ENCODE measurements at places on chromosomes 7 and 10.

- DNase-seq: no peak
Measured at GRCh38 chr7:14855033-14855794, 47.3 kb downstream of the DGKB start.

DNA sequence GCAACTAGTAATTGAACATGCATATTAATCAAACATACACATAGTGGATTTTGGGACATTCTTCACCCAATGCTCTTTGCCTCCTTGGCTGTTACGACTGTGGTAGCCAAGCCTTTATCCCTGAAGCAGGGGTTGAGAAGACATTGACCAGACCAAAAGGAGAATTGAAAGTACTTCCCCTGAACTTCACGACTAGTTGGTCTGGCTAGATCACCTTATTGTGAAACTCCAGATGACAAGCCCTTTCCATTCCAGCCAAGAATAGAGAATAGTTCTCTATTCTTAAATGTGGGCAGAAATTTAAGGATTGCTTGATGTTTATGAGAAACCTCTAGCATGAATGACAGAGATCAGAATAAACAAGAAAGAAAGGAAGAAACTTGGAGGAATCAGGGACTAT lies 97.0 kb downstream of the LRMDA start:
- DNase-seq: no peak

DNA sequence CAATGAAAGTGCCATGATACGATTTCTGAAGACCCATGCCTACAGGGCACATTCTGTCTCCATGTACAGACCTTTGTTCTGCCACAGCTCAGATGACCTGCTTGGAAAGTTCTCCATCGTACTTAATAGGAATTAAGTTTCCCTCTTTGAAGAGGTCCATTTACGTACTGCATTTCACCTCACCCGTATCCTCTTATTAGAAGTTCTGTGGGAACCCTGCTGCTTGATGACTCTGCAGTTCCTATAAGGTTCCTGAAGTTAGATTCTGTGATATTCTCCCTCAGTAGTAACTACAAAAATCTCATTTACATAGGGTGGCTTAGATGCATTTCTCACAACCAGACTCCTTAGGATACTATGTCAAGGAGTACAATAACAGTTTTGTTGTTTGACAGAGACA lies 50.9 kb downstream of the MINDY3 start:
- DNase-seq: no peak

GRCh38 chr7:22717760-22718159 lies 9.2 kb upstream of the IL6 start:
- no peak for DNase-seq

- DNase-seq: no peak
Measured at GRCh38 chr10:75696536-75696935, 265.1 kb downstream of the LRMDA start.

DNA sequence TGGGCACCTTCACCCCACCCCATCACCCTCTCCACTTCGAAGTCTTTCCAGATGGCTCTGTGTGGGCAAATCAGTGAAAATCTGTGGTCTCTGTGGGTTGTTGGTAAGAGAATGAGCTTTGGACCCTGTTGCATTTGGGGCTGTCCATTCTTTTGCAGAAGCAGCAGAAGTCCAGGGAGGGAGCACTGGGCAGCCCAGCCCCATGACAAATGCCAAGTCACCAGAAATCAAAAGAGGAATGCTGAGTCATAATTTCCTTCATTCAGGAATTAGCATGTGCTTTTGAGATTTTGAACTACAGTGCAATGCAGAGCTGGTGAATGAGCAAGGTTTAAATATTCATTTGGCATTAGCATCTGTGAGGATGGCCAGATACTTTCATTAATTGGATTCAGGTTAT lies 556.2 kb downstream of the LRMDA start:
- no peak for DNase-seq

- DNase-seq: peak; percentile 54
Measured at GRCh38 chr7:36299823-36300341, 89.8 kb upstream of the ANLN start.

- peak; percentile 52 for DNase-seq
Measured at GRCh38 chr7:7183838-7184463, 1.6 kb downstream of the C1GALT1 start.

GRCh38 chr7:21104124-21104500 lies 317.4 kb upstream of the SP8 start:
- DNase-seq: no peak

GRCh38 chr10:131773370-131774343 lies 127.2 kb upstream of the PPP2R2D start:
- DNase-seq: no peak

DNA sequence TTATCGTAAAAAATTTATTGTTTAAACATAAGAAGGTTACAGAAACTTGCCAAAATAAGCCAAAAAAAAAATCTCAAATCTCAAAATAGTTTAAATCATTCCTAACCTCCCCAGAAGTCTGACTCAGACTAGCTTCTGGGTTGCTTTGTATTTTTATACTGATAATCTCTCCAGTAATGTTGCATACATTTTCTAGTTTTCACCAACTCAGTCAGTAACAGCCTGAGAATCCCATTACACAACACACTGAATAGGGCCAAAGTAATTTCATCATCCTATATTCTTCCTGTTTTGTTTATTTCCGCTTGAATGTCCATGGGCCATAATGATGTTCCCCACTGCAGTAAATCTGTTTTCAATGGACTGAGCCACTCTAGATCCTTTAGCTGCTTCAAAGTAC lies 478.5 kb downstream of the GPAM start:
- no peak for DNase-seq

DNA sequence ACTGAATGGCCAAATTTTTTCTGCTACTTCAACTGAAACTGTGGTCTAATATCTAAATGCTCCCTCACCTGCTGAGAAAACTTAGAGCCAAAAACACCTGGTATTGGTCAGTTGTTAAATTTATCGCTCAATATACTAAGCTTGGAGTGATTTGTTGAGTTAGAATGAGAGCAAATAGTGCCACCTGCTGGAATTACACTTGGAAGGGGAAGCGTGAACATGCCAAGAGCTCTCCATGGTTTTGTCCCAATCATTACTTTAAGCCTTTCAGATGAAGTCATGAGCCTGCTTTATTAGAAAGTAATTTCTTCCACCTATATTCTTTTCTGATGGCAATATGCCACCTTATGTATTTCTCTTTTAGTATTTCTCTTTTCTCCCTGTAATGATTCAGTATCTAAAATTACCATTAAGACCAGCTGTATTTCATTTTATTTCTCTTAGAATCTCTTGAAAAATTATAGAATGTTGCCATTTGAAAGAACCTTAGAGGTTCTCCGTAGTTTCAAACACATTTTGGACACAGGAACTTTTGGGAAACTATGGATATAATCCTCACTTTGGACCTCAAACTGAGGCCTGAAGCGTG lies 447.8 kb upstream of the C7orf33 start:
- peak; percentile 84 for DNase-seq

GRCh38 chr10:113960617-113961181 lies 83.0 kb upstream of the ADRB1 start:
- DNase-seq: peak; percentile 60

- DNase-seq: no peak
Measured at GRCh38 chr7:116535416-116535815, 10.6 kb downstream of the CAV1 start.

DNA sequence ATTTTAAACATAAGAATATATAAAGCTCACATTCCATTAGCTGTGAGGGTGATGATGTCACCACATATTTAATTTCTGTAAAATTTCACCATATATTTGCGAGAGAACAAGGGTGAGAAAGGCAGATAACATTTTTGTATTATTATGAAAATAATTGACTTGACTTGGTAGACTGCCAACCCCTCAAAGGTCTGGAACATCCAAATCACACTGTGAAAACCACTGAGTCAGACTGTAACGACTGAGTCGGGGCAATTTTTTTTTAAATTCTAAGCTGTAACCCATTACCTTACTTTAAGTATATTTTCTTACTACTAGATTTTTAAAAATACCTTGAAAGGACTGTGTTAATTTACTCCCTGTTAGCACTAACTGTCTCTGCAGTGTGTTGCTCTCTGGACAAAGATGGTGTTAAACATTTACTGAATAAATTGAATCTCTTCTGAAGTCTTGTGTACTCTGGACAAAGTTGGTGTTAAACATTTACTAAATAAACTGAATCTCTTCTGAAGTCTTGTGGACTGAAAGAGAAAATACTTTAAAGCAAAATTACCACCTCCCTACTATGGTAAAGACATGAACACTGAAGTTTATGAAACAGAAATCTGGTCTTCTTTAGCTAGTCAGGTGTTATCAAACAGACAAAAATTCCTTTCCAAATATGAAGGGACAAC lies 14.1 kb downstream of the PDZD8 start:
- DNase-seq: no peak

GRCh38 chr7:85160223-85160622 lies 26.6 kb downstream of the SEMA3D start:
- DNase-seq: no peak

- DNase-seq: no peak
Measured at GRCh38 chr10:1203216-1203615, 147.0 kb downstream of the WDR37 start.

DNA sequence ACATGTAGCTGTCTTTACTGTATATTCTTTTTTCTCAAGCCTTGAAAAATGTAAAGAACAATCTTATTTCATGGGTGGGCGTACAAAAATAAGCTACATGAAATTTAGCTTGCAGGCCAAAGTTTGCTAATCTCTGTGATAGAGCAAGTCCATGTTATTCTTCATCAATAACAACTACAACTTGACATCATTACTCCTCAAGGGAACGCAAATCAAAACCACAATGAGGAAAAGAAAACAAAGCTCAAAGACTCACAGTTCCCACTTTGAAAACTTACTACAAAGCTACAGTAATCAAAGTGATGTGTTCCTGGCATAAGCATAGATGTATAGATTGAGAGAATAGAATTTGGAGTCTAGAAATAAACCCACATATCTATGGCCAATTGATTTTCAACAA lies 62.5 kb downstream of the GNA12 start:
- no peak for DNase-seq

GRCh38 chr10:6619660-6620059 lies 39.6 kb upstream of the PRKCQ start:
- DNase-seq: no peak

- DNase-seq: no peak
Measured at GRCh38 chr7:100826514-100827329, 601 bp downstream of the EPHB4 start.

DNA sequence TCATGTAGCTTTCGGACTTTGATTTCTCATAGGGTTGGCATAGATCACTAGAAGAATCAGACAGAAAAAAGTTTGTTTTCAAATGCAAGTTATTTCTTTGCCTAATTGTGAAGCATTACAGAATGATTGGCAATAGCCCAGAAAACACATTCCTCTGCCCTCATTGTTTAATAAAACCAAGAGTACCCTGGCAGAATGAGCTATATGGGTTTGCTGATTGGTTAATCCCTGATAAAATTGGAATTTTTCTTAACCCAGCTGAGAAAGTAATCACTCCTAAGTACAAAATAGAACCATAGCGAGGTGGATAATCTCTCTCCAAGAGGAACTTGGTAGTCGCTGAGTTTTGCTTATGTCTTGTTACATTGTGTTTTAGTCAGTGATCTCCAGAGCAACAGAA lies 30.9 kb upstream of the CREB5 start:
- no peak for DNase-seq

DNA sequence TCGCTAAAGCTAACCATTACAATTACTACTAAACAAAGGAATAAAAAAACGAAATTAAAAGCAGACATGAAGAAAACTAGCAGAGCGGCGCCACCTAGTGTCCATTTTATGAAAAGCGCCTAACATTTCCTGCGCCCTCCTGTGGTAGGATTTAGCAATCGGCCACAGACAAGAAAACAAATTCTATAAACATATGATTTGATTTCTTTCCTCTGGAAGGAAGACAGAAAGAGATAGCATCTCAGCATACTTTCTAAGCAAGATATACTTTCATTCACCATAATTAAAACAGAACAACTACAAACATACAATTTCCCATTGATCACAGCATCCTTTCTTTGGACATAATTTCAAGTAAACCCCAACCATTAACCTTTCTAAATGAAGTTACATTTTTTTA lies 337.7 kb upstream of the NPVF start:
- DNase-seq: peak; percentile 78

DNA sequence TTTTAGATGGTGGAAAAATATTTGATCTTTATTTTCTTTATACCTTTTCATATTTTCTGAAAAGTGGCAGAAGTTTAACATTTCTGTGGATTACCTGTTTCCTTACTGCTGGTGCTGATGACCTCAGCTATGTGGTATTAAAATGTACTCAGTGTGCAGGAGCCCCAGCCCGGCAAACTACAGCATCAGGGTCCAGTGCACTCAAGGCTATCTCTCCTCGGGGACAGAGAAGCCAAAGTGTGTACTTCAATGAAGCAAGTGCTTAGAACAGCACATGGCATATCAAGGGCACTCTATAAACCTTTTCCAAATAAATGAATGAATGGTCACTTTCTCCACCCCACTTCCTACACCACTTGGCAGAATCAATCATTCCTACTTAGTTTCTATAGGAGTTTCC lies 111.8 kb downstream of the HIP1 start:
- no peak for DNase-seq

DNA sequence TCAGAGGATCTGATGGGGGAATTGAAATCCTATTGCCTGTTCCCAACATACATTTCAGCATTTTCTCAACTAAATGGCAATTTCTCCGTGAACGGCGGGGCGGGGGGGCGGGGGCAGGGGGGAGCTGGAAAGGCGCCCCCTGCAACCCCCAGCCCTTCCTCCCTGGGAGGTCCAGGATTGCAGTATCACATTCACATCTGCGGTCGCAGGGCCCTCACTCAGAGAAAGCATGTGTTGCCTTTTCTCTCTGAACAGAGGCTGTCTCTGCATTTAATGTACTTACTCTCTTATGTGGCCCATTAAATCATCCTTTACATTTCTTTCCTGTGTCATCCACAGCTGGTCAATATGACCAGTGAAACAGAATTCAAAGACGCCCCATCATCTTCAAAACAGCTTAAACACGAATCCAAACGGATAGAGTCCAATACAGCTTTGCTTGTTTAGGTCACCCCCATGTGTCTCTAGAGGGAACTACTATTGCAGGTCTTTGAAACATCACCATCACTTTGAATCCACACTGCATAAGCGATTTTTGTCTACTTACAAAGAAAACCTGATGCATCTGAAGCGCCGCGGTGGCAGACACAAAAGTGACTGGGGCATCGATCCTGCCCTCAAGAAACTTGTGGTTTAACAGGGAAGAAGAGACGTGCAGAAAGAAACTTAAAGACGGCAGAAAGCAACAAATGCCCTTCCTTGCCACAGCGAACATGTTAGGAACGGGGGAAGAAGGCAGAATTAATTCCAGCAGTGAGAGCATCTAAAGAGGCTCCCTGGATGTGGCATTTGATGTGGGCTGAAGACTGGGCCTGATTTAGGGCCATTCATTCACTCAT lies 17.0 kb upstream of the ECHDC3 start:
- peak; percentile 41 for DNase-seq

- DNase-seq: no peak
Measured at GRCh38 chr7:124191030-124191429, 158.2 kb upstream of the TMEM229A start.

Measured in NCI-H1417 (cell line).